Amniotic epithelial cell (primary cell): ENCODE measurements at places on chromosomes 3 and 15.

DNA sequence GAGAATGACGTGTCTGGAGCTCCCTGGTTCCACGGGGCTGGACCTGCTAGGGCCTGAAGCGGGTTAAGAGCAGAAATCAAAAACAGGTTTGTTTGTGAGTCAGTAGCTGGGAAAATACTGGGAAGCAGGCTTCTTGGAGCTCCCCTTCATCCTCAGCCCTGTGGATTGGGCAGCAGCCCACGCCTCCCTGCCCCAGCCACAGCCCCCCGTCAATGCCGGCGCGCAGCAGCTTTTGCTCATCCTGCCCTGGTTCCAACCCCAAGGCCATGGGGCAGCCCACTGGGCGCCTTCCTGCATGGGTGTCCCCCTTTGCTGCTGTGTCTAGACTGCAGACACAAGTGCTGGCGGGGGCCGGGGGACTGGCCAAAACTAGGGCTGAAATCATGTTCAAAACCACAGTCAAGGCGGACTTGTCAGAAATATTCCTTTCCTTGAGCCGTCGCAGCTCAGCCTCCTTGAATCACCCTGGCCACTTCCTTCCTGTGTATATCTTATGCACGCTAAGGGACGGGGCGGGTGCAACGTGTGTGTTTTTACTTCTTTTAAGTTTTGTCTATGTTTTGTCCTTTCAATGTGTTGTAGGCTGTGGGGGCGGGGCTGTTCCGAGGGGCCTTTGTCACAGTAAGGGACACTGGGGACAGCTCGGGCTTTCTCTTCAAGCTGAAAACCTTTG, 108.1 kb downstream of the KLF13 start:
- peak; percentile 75 for DNase-seq

- DNase-seq: peak; percentile 74
Observed at GRCh38 chr3:153160451-153161137, 1.4 kb upstream of the RAP2B start.

DNA sequence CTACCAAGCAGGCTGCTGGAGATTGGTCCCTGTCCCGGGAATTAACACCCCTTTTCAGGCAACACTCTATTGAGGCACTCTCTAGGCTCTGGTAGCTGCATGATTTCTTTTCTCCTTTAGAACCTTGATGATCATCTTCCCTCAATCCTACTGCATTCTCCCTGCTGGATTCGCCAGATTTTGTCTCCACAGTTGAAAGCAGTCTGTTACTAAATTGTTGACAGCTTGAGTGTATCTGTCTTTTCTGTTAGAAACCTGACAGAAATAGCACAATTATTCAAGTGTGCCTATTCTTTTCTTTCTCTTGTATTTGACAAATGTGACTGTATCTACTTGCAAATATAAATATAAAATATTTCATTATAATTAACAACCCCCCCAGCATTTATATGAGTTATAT, 830.8 kb upstream of the CADM2 start:
- DNase-seq: no peak

DNA sequence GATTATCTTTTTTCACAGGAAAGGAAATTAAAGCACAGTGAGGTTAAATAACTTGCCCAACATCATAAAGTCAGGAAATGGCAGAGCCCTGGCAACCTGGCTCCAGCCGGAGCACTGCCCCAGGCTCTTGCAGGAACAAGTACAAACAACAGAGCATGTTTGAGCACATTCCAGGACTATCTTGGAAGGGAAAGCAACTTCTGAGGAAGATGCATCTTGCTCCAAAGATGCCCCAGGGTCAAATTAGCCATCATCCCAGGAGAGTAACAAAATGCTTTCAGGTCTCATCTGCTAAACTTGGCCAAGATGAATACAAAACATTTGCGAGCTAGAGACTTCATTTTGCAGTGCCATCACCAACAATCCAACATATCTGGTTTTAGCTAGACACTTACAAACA, 162.4 kb upstream of the LRRN1 start:
- DNase-seq: no peak

- peak; percentile 64 for DNase-seq
Observed at GRCh38 chr15:36589971-36590370, 10.5 kb downstream of the CDIN1 start.

- peak; percentile 41 for DNase-seq
Observed at GRCh38 chr3:149414557-149415231, 37.2 kb upstream of the TM4SF1 start.

DNA sequence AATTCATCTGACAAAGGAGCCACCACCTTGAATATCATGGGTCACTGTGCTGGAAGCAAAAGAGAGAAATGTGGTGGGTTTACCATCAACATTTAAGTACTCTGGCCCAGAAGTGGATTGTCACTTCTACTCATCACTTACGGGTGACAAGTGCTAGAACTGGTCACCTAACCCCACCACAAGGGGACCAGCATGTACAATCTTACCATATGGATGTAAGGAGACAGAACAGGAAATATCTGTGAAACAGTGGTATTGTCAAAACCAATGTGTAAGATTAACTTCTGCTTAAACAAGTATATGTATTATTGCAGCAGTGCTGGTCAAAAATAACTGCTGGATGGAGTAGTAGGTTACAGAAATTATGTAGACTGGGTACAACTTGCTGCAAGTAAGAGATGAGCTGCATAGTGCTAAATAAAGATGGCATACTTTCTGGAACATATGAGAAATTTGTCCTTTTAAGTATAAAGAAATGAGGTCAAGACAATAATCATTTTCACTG, 171.8 kb downstream of the POTEB3 start:
- no peak for DNase-seq

- peak; percentile 33 for DNase-seq
Observed at GRCh38 chr3:38738630-38739395, 77.2 kb downstream of the SCN10A start.

DNA sequence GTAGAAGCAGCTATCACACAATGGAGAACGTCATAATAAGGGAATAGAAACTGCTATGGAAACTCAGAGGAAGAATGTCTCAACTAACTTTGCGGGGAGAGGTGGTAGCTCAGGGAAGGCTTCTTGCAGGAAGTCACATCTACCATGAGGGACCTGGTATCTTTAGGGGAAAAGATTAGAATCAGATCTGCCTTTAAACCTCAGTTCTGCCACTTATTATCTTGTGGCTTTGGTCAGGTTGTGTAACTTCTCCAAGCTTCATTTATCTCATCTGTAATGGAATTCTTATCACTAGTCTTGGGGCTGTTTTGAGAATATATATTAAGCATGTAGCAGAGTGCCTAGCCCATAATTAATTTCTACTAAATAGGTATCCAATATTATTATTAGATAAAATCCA, 46.4 kb upstream of the PRICKLE2 start:
- DNase-seq: peak; percentile 72
